ENCODE measurements at places on chromosomes 16 and 17.

DNA sequence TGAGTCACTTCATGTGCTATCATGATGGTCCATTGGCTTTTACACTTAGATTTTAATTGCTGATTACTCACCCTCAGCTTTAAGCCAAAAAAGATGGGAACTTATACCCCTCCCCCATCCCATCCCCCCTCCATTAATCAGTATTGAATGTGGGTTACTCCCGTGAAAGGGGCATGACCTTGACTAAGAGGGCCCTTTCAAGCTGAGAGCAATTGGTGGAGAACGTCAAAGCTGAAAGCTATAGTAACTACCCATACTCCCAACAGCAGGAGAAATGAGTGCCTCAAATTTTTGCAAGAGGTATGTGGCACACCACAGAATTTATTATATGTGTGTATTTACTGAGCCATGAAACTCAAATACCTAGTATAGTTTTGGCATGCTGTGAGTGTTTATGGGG, 99.7 kb upstream of the CDH8 start:
- no peaks in the 10 kb centered on the region for H3K27me3 ChIP-seq
- H3K36me3 ChIP-seq = no peaks in the 10 kb centered on the region
- H3K27ac ChIP-seq = no peak overlapping the region
- H3K4me3 ChIP-seq = no peak overlapping the region
- no peaks in the 10 kb centered on the region for H3K4me1 ChIP-seq

DNA sequence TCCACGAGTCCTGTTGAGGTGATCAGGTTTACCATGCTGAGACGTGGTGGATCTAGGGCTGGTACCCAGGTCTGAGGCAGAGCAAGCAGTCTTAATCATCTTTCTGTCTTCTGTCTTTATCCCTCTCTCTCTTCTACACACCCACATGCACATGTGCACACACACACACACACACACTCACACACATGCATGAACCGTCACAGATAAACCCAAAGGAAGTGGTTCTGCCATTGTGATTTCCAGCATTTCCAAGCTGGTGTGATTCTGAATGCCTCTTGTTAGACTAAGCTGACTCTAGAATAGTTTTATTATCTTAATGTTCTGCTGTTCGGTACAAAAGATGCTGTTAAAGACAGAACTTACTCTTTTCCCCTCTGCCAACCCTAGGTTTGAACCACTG, 411.8 kb upstream of the SALL1 start:
- no peak overlapping the region for H3K4me3 ChIP-seq
- H3K4me1 ChIP-seq = no peaks in the 10 kb centered on the region
- no peaks in the 10 kb centered on the region for H3K27me3 ChIP-seq

DNA sequence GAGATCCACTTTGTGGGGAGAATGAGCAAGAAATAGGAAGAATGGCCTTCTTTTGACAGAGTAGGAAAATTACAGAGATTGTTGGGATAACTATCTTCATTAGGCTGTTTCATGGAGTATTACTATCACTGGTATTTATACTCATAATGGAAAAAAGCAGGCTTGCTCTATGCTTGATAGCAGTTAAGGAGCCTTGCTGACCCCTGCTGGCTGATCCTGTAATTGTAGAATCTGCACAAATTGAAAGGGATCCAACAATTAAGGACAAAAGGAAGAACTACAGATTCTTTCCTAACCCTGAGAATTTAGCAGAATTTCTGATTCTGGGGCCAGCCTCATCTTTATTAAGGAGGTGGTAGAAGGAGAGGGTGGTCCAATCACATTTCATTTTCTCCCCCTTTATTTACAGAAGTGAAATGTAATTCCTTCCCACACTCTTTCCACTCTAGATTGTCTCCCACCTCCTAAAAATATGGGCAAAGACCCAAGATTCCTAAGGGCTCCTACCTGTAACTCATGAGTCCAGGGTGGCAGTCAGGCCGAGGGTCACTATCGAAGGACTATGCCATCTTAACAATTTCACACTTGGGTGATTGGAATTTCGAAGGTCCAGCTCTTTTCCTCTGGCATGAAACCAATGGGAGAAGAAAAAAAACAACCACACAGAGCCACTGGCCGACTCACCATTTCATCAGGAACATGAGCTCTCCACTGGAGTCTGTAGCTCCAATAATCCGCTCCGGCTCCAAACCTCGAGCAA, 26.3 kb downstream of the NFE2L1 start:
- H3K27me3 ChIP-seq = no peaks in the 10 kb centered on the region
- no peaks in the 10 kb centered on the region for H3K4me1 ChIP-seq
- DNase-seq = peak; percentile 75
- H3K27ac ChIP-seq = no peak overlapping the region
- H3K36me3 ChIP-seq = peaks cover 15% of the 10 kb centered on the region

DNA sequence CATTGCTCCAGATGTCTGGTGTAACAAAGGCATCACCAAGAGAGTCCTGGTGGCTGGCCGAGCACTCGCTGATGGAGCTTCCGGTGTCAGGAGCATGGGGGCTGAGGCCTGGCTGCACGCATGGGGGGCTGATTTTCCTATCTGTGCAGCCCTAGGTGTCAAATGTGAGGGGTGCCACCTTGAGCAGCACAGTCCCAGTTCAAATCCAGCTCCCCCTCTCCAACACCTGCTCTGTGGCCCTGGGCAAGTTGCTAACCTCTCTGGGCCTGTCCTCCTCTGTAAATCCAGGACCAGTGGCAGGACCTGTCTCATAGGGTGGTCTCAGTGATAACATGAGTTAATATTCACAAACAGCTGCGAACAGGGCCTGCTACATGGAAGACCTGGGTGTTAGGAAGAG, 12.9 kb downstream of the ENPP7 start:
- no peaks in the 10 kb centered on the region for H3K36me3 ChIP-seq
- no peak for DNase-seq
- no peaks in the 10 kb centered on the region for H3K27me3 ChIP-seq
- no peak overlapping the region for H3K4me3 ChIP-seq
- no peak overlapping the region for H3K27ac ChIP-seq

DNA sequence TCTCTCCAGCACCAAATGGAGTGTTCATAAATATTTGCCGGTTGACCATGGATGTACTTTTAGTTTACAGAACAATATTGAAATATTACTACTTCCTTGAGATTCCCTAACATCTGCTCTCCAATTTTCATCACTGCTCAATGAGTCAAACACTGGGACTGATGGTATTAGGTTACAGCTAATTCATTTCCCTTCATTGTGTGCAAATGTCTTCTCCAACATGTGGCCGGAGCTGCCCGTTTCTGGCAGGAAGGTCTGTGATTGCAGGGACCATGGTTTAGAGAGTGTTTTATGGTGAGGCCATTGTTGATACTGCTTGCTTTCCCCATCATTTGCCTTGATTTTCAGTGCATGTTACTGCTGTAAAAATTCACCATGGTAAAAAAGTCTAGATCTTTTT, 209.3 kb downstream of the HS3ST3B1 start:
- no peak overlapping the region for H3K4me3 ChIP-seq
- DNase-seq = no peak
- H3K4me1 ChIP-seq = no peaks in the 10 kb centered on the region

DNA sequence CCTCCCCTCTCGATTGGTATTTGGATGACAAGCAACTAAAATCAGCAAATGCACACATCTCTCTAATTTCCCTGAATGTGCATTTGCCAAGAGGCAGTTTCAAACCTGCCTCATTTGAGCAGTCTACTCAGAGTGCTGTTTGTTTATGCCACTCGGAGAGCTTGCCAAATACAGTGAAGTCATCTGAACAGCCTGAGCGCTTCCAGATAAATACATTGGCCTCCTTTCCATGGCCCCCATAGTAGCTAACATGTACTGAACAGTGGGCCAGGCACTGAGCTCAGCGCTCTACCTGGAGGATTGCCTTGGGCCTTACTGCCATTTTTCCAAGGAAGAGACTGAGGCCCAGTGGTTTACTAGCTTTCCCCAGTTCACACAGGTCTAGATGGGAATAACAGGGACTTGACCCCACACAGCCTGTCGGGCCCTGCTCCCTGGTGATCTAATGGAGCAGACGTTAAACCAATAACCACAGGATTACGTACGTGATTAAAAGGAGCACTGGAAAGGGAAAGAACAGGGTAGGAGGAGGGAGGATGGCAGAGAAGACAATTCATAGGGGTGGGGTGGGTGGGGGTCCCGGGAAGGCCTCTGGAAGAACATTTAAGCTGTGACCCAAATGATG, 18.7 kb upstream of the ANKRD40CL start:
- H3K36me3 ChIP-seq = no peaks in the 10 kb centered on the region
- H3K27me3 ChIP-seq = no peaks in the 10 kb centered on the region
- no peak overlapping the region for H3K27ac ChIP-seq
- H3K4me1 ChIP-seq = peaks cover 14% of the 10 kb centered on the region

- no peaks in the 10 kb centered on the region for H3K4me1 ChIP-seq
- H3K36me3 ChIP-seq = no peaks in the 10 kb centered on the region
- H3K27me3 ChIP-seq = no peaks in the 10 kb centered on the region
- no peak for DNase-seq
Measured at GRCh38 chr16:31410082-31410481, 16.9 kb downstream of the ITGAD start.

GRCh38 chr17:83148317-83149028, 69.1 kb downstream of the METRNL start:
- no peak for DNase-seq
- no peaks in the 10 kb centered on the region for H3K36me3 ChIP-seq
- no peaks in the 10 kb centered on the region for H3K4me1 ChIP-seq
- H3K27me3 ChIP-seq = no peaks in the 10 kb centered on the region

DNA sequence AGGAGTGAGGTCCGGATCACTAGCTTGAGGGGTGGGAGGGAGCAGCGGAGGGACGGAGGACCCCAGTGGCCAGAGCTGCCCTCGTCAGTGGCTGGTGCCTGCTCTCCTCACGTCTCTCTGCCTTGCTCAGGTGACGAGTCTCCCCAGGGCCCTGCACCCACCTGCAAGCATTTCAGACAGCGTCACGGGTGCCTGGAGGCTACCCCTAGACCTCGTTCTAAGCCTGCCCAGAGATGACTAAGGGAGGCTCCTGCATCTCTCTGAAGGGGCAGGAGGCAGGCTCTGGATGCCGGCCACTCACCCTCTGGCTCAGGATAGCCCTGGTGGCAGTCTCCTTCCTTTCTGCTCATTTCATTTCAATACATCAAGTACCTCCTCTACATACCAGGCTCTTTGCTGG, 68.8 kb downstream of the MRC2 start:
- H3K4me3 ChIP-seq = no peak overlapping the region
- no peaks in the 10 kb centered on the region for H3K27me3 ChIP-seq
- no peak overlapping the region for H3K27ac ChIP-seq
- no peaks in the 10 kb centered on the region for H3K36me3 ChIP-seq
- no peak for DNase-seq

DNA sequence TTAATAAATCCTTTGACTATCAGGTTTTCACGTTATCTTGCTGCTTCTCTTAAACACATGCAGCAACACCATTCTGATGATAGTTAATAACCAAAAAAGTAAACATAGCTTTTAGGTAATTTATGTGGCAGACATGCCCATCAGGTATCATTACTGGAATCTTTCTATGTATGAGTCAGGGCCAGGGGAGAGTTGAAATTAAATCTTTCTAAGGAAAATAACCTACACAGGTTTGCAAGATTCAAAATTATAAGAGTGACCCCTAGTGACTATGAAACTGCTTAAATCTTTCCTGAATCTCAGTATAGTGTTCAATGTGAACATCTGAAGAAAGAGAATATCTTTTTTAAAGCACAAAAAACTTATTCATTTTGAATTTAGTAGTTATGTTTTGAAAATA, 666.6 kb downstream of the CDH11 start:
- no peak for DNase-seq
- no peak overlapping the region for H3K4me3 ChIP-seq
- no peak overlapping the region for H3K27ac ChIP-seq
- no peaks in the 10 kb centered on the region for H3K36me3 ChIP-seq

DNA sequence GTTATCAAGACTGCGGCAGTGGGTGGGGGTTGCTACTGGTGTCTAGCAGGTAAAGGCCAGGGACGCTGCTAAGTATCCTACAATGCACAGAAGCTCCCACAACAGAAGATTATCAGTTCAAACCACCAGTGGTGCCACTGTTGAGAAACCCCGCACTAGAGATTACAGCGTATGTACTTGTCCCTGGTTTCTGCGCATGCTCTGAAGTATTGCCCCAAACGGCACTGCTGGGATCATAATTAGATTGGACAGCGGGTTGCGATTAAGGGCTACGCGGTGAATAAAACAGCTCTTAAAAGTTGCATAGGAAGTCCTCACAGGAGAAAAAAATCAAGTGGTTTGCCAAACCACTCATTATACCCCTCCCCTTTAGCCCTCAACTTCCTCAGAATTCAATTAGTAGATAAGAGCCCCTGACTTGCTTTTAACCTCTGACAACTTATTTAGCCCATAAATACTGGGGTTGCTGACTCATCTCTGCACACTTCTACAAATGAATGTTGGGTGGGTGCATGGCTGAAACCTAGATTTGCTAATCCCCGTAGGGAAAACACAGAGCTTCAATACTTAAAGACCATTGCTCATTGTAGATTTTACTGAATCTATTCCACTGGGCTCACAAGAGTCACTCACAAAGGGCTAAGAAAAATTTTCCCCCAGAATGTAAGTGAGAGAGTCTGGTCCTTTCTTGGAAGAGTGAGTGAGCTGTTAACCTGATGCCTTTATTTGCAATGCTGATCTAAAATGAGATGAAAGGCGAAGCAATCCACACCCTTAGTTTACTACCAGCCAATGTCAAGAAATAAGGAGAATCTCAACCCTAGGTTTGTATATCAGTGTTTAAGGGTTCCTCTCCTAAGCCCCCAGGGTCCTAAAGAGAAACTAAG, 91.8 kb downstream of the RGS9 start:
- H3K27ac ChIP-seq = no peak overlapping the region
- peaks cover 8% of the 10 kb centered on the region for H3K4me1 ChIP-seq
- no peaks in the 10 kb centered on the region for H3K36me3 ChIP-seq
- H3K27me3 ChIP-seq = peaks cover 38% of the 10 kb centered on the region
- peak overlapping the region; percentile 34 for H3K4me3 ChIP-seq

- peaks cover 13% of the 10 kb centered on the region for H3K4me1 ChIP-seq
- H3K4me3 ChIP-seq = peak within 1 kb of the TSS; percentile 65
- no peaks in the 10 kb centered on the region for H3K36me3 ChIP-seq
- H3K27ac ChIP-seq = no peak within 1 kb of the TSS
Measured at GRCh38 chr17:76868176-76868668, at the start of gene MGAT5B. MGAT5B (plus strand) TSS chr17:76868404; CDS start chr17:76869030, 626 bp downstream.

GRCh38 chr16:77564791-77565390, 130.1 kb upstream of the ADAMTS18 start:
- no peak overlapping the region for H3K27ac ChIP-seq
- H3K27me3 ChIP-seq = no peaks in the 10 kb centered on the region
- no peaks in the 10 kb centered on the region for H3K36me3 ChIP-seq
- DNase-seq = no peak
- H3K4me3 ChIP-seq = no peak overlapping the region

GRCh38 chr16:67988675-67989074, 8.4 kb upstream of the DPEP3 start:
- H3K27ac ChIP-seq = no peak overlapping the region
- no peaks in the 10 kb centered on the region for H3K36me3 ChIP-seq
- no peak overlapping the region for H3K4me3 ChIP-seq
- peaks cover 42% of the 10 kb centered on the region for H3K4me1 ChIP-seq

DNA sequence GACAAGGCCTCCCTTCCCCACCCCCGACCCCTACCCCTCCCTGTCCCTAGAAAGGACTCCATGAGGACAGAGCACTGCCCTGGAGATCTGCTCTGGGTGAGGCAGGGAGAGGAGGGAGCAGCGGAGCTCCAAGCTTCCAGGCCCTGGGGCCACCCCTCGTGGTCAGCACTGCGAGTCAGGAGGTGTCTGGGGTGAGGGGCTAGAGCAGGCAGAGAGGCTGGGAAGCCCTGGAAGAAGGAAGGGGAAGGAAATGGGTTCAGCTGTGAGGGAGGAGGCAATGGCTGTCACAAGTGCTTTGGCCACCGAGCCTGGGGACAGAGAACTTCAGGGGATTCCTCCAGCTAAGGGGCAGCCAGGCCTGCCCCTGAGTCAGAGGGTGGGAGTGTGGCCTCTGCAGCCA, 28.2 kb upstream of the DNAI2 start:
- no peak overlapping the region for H3K4me3 ChIP-seq
- DNase-seq = no peak
- no peaks in the 10 kb centered on the region for H3K36me3 ChIP-seq

GRCh38 chr17:10162096-10162495, 36.3 kb downstream of the GAS7 start:
- no peak overlapping the region for H3K4me3 ChIP-seq
- H3K27ac ChIP-seq = no peak overlapping the region
- peaks cover 11% of the 10 kb centered on the region for H3K4me1 ChIP-seq
- H3K36me3 ChIP-seq = no peaks in the 10 kb centered on the region
